Fibroblast of the conjunctiva (primary cell): ENCODE measurements at places on chromosomes 3 and 15.

DNA sequence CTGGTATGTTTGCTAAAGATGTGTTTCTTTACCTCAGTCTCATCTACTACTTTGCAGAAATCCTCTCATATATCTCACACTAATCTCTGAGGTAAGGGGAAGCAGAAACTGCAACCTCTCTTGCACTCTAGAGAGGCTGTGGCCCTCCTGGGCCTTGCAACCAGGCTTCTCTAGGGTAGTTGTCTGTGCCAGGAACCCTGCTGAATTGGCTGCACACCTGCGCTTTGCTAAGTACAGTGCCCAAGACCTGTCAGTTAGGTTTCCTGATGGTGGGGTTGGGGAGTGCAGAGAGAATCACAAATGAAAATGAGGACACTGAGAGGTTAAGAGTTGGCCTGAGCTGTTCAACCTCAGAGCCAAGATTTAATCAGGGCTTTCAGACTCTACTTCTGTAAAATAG is 117.2 kb upstream of the PLXNA1 start:
- no peak for DNase-seq

- DNase-seq = peak; percentile 21
These were observed 965.9 kb upstream of the ROBO1 start for GRCh38 chr3:80733522-80734176.

DNA sequence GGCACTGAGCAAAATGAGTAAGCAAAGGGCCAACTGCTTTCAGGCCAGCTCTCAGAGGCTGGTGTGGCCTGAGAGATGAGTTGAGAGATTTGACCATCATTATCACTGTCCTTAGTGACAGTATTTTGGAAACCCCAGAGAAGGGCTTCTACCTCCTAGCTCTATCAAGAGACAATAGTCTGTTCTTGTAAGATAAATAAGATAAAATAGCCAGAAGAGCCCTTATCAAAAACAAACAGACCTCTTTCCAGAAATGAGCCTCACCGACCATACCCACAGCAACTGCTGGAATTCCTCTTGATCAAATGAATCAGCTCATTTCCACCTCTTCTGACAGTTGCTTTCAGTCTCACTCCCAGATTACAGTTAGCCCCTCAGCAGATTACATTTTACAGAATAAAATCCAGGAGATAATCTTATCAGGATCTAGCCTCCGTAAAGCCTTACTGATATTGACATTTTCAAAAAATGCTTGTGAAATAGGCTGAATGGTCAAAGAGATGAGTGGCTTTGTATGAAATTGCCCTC is 4.5 kb downstream of the HDC start:
- no peak for DNase-seq

- no peak for DNase-seq
These were observed 1.9 kb downstream of the SETD5 start for GRCh38 chr3:9399337-9399703.

GRCh38 chr3:133169331-133170068 is 131.3 kb downstream of the TMEM108 start:
- no peak for DNase-seq
